ENCODE measurements at places on chromosomes 4 and X.

GRCh38 chrX:115563633-115564162 lies 2.7 kb downstream of the PLS3 start:
- no peak for DNase-seq

DNA sequence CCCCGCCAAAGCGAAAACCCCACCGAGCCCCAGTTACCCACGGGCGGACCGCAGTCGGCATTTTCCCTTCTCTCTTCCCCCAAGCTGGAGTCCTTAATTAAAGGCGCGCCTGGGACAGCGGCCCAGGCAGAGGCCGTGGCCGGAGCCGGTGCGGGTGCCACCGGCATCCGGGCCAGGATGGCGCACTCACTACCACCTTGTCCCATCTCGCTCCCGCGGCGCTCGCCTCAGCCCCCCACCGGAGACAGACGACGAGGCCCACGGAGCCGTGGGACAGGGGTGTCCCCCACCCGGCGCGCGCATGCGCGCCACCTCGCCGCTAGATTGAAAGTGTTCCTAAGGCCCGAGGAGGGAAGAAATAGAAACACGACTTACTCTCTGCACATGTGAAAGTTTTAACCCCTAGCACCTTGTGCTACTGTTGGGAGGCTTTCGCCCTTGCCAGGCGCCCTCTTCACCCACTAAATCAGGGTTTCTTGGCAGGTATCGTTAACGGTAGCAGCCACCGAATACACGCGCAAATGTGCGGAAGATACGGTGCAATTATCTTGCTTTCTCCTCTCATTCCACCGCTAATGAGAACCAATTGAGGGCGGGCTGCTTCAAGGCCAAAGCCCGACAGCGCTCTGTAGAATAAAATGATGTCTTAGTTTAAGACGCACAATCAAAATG lies 64.3 kb upstream of the CCDC160 start:
- DNase-seq = peak; percentile 24

DNA sequence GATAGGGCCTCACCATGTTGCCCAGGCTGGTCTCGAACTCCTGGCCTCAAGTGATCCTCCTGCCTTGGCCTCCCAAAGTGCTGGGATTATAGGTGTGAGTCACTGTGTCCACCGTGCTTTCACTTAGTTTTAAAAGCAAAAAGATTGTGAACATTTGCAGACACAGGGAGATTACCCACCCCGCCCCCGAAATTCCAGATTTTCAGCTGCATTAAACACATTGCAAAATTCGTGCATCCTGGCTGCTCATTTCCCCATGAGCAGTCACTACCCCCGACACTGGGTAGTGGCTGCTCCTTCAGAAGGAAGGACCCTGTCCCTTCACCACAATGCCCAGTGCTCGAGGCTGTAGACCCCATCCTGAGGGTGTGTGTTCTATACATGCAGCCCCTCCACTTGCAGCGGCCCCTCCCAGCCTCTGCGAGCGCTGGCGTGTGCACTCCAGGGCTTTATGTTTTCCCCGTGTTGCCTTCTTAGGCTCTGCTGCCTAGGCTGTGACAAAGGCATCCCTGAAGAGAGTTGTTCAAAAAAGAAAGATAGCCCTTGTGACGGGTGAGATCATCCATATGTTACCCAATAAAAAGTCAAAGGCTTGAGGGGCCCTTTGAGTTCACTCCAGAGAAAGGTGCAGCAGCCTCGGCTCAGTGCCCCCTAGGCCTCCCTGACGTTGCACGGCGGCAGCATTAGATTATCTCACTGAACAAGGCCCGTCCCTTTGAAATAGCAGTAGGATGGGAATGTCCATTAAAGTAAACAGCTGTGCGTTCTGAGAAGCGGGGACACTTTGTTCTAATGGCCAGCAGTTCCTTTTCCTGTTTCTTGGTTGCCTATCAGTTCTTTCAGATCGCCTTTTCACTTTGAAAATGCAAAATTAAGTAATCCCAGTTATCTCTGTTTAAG lies 71.6 kb downstream of the SHROOM2 start:
- no peak for DNase-seq

- DNase-seq = no peak
Observed at GRCh38 chrX:26295425-26295824, 79.5 kb downstream of the MAGEB5 start.

DNA sequence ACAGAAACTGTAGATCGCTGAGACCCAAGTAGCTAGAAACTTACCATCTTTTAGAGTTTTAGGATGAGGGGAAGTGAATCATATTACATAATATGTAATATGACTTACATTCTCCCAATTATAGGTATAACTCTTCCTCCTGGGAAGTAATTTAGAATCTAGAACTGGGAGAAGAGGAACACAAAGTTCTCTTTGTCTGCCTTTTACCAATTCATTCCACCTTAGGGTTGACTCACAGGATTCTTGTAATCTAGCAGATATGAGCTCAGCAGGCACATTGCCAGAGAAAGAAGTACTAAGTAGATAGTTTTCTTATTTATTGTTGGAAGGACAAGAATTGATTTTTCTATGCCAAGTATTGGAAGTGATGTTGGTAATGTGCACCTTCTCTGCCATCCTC lies 58.0 kb upstream of the CCSER1 start:
- DNase-seq = no peak

GRCh38 chrX:13226214-13226613 lies 93.6 kb downstream of the ATXN3L start:
- DNase-seq = no peak

All from femur (tissue), 1 donor.